KBM-7 (cell line): ENCODE measurements at places on chromosomes 12 and 14.
A peak's percentile ranks its signal among the peaks of the same experiment; 100 is the strongest.

DNA sequence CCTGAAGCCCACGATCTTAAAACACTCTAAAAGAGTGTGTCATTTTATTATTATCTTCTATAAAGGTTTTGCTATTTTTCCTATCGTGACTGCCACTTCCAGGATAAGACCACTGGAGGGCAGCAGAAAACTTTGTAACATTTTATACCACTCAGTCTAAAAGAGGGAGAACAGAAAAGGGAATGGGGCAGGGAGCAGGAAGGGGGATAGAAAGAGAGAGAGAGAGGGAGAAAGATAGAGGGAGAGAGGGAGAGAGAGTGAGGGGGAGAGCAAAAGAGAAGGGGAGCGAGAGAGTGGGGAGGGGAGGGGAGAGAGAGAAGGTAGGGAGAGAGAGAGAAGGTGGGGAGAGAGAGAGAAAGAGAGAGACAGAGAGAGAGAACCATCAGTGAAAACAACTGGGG is 2.0 kb upstream of the ART4 start:
- peak; percentile 78 for DNase-seq

- no peak for DNase-seq
These were observed 61.6 kb downstream of the WDR20 start for GRCh38 chr14:102201353-102201738.

DNA sequence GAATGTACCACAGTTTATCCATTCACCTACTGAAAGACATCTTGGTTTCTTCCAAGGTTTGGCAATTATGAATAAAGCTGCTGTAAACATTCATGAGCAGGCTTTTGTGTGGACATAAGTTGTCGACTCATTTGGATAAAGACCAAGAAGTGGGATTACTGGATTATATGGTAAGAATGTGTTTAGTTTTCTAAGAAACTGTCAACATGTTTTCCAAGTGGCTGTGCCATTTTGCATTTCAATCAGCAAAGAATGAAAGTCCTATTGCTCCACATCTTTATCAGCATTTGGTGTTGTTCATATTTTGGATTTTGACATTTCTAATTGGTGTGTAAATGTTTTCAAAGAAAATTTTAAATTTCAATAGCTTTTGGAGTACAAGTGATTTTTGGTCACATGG is 27.3 kb upstream of the KLRF1 start:
- no peak for DNase-seq

DNA sequence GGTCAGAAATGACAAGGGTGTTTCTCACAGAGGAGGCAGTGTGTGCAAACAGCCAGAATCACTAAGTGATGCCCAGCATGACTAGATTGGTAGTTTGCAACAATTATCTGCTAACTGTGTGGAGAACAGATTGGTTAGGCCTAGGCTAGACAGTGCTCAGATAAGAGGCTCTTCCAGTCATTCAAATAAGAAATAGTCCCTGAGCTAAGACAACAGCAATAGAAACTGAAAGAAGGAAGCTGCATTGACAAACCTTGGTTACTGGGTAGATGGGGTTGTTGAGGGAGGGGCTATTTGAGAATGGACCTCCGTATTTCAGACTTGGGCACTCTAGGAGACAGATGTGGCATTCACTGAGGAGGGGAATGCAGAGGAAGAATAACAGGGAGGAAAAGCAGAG is 255.0 kb upstream of the NPAS3 start:
- DNase-seq = no peak

DNA sequence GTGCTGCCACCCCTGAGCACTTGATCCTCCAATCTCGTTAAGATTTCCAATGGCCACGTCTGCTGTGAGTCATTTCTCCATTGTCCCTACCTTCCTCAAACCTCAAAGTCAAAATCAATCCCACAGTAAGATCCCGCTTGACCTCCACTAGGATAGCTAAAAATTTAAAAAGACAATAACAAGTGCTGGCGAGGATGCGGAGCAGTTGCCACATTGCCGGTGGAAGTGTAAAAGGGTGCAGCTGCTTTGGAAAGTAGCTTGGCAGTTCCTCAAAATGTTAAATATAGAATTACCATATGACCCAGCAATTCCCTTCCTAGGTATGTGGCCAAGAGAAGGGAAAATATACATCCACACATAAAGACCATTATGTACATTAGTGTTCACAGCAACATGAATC is 9.5 kb upstream of the BCL7A start:
- no peak for DNase-seq

- peak; percentile 75 for DNase-seq
These were observed 47.2 kb upstream of the CTDSP2 start for GRCh38 chr12:57893431-57894353.

DNA sequence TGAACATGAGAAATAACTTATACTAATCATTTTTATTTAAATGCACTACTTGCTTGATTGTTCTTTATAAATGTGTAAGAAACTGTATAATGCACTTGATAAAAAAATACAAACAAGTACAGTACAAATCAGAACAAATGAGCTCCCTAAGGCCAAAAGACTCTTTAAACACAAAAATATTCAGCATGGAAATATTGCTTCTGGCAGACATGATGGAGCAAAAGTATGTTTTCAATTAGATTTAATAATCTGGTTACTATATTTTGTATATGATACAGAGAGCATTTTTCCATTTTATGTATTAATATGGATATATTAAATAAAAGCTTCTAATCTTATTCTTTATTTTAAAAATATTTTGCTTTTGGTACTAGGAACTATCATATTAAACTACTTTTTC is 800.2 kb upstream of the LRFN5 start:
- no peak for DNase-seq

DNA sequence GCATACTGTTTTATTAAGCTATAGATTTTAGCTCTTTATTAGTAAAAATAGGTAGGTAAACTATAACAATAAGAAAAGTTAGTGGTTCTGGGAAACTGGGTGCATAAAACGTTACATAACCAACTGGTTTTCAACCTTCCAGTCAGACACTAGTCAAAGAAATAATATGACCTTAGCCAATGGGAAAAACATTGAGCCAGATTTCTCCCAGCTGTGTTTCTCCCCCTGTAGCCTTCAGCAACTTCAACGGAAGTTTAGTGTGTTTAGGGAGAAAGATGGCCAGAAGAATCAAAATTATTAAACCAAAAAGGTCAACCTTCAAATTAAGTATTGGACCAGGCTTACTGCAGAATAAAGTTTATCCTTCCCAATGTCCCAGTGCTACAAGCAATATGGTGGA is 283.5 kb upstream of the DIO2 start:
- no peak for DNase-seq

- DNase-seq = no peak
These were observed 44.3 kb upstream of the SPTLC2 start for GRCh38 chr14:77660754-77661153.

- no peak for DNase-seq
These were observed 11.5 kb downstream of the FOXA1 start for GRCh38 chr14:37583358-37584210.

GRCh38 chr12:46783871-46784270 is 41.9 kb downstream of the SLC38A4 start:
- DNase-seq = no peak

DNA sequence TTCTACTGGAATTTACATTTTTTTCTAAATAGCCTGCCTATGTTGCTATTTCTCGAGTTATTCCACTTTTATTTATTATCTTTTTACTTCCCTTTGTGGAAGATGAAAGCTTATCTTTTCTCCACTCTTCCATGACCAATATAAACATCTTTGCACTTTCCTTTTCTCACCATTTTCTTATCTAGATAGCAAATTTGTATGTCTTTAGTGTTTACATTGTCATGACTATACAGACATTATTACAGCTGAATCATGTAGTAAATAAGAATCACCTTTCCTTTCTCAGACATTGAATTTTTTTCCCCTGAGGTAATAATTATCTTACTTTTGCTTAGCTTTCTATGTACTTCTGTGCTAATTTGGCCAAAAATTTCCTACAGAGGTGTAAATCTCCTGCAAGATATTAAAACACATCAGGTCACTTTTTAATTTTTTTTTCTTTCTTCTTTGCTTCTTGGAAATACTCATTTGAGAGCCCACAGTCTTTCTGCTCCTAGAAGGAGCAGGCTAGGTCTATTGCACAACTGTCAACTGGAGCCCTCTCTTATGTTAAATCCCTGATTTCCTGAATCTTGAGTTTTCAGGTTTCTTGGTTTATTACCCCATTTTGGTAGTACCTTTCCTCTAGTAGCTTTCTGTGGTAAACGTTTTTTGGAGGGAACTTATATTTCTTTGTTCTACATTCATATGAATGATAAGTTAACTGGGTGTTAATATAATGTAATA is 109.0 kb upstream of the ATP2B1 start:
- DNase-seq = no peak

DNA sequence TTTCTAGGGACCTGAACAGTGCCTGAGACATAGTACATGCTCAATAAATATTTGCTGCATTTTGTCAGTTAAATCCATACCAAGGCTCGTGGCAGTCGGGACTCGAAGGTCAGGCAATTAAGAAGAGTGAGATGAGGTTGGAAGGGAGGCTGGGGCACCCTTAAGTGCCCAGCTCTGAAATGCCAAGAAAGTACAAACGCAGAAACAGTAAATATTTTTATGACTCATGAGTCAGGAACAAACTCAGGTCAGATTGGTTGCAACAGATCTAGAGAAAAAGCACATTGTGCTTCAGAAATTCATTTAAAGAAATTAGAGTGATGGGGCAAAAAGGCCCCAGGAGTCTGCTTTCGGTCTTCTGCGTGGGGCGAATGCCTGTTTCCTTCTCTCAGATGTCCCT is 83.0 kb upstream of the FZD10 start:
- no peak for DNase-seq

GRCh38 chr14:31927348-31927832 is 149.7 kb upstream of the ARHGAP5 start:
- no peak for DNase-seq

DNA sequence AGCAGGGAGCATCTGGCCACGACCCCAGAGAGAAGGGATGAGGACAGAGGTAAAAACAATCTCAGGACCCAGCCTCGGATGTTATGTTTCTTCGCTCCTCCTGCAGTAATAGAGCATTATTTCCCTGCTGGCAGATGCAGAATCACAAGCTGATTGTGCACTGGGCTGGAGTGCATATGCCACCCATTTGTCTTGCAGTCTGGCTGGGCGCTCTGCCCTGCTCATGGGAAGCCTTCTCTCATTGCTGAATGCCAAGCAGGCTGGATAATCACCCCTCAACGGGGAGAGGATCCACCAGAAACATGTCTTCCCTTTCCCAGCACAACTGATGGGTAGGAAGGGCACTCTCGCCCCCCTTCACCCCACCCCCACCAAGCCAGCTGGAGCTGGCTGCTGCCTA is 8.5 kb upstream of the VASH1 start:
- DNase-seq = no peak

GRCh38 chr12:94327809-94328208 is 131.9 kb downstream of the CEP83 start:
- DNase-seq = no peak

- DNase-seq = peak; percentile 80
These were observed 1.3 kb downstream of the CLSTN3 start for GRCh38 chr12:7131502-7131866.

- no peak for DNase-seq
These were observed 9.3 kb upstream of the NID2 start for GRCh38 chr14:52078095-52078531.

GRCh38 chr14:61433169-61433568 is 111.8 kb downstream of the PRKCH start:
- no peak for DNase-seq

DNA sequence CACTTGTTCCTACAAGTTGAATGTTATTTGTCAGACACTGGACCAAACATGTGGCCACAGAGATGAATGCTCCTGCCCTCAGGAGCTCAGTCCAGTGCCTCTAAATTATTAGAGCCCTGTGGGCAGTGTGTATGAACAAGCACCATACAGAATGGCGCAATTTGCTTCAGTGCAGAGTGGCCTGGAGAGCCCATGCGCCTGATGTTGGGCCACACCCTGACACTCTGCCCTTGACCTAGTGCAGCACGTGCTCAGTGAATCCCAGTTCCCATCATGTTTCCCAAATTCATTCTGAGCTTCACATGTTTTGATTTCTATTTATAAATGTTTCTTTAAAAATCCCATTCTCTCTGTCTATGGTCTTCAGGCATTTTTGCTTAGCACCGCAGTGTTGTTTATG is 116.8 kb downstream of the PRMT8 start:
- no peak for DNase-seq

DNA sequence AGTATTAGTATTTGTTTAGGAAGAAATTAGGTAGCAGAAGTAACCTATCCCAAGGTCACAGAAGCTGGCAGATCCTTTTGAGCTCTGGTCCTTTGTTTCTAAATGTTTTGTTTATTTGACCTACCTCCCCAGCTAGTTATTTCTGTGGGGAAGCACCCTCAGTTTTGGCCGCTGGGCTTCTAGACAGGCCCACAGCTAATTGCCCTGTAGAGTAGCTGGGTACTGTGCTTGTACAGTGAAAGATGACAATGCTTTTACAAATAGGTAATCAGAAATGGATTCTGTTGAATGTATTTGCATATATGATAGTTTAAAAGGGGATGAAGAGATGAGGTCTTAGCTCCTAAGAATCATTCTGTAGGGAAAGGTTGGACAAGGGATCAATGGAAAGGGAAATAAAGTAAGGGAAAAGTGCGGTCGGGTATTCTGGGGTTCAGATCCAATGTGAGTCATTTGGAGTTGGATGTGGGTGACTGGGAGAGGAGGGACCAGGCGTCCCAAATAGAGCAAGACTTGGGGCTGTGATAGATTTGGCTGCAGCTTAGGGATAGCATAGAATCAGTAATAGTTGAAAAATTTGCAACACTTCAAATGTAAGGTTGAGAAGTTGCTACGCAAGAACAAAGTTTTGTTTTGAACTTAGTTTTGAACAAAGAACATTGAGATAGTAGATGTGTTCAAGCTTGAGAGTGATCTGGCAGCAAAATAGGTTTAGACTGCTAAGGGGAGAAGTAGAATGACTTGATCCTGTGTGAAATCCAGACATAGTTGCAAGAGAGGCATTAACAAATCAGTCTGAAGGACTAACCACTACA is 3.6 kb downstream of the NUDT4 start:
- DNase-seq = no peak

DNA sequence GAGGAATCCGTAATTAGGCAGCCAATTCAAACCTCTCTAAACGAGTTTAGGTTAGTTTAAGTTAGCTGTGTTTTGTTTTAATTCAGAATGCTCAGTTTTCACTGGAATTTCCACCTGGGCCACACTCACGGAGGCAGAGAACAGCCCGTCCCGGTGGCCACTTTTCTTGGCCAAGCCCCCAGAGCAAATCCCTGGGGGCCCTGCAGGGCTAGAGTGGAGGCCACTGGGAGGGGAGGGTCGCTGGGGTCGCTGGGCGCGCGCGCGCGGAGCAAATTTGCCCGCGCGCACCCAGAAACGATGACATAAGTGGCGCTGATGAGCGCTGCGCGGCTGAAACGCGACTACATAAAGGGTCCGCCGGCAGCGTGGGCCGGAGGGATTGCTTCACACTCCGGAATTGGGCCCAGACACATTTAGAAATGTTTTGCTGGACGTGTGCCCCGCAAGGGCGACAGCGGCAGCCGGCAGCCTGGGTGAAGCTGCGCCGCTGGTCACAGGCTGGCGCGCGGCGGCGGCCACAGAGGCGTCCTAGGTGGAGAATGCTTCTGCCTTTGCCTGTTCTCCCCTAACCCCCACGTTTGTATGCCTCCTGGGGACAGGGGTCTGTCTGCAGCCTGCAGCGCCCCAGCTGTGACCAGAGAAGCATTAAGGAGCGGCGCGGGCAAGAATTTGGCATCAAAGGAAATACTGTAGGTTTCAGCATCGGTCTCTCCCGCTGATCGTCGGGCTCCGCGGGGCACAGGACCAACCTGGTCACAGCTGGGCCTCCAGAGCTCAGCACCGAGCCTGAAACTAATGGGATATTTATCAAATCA is 37.9 kb upstream of the TBX5 start:
- DNase-seq = no peak
